ENCODE measurements at places on chromosomes 13 and 19.

GRCh38 chr13:80334597-80335260 is 6.2 kb downstream of the SPRY2 start:
- DNase-seq = no peak

DNA sequence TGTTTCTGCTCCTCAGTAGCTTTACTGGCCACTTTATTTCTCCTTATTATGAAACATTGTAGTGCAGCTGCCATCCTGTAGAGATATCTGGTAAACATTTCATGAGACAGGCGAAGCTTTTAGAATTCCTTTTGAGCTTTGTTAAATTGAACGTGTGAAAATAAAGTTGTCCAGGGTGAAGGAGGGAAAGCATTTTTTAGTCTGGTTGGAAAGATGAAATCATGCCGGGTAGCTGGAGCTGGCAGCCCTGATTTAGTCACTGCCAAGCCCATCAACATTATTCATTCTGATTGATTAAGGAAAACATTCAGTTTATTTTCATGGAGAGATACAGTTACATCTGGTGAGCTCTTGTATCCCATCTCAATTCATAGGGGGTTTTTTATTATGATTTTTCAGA is 326.2 kb upstream of the GPC6 start:
- no peak for DNase-seq

DNA sequence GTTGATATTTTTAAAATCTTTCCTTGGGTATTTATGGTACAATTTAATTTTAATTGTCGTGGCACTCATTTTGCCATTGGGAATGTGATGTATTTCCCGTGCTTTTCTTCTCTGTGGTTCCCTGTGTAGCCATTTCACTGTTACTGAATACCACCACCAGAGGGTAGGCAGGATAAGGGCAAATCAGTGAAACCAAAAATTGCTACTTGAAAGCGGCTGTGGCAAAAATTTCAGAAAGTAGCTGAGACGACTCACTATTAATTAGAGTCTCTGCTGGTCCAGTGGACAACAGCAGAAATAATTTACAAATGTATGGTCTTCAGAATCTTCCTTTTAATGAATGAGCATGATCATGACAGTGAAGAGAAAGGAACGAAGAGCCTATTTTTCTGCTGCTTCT is 34.4 kb upstream of the MIR17HG start:
- DNase-seq = no peak

DNA sequence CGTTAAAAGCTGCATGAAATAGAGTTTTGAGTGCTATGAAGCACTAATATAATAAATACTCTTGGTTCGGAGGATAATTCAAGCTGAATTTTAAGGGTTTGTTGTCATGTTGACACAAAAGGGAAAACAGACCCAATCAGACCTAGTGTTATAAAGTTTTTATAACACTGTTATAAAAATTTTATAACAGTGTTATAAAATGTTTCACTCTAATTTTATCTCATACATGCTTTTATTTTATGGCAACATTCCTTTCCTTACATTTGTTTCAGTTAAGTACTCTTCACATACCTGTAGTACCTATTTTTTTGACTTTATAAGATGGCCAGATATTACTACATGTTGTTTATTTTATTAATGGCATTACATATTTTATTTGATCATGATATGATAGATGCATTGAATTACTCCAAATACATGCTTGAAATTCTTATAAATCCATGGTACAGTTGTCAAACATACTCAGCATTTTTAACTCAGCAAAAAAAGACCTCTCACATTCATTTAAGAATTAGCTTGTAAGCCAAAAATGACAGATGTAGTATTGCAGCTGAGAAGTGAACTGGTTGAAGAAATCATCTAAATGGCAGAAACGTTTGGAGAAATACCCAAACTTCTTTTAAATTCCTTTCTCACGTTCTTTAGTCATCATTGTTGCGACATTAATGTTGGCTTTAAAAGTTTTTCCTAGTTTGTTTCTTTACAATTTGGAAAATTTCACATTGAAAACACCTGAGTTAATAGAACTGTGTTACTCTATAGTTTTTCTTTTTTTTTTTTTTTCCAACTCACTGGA is 104.5 kb downstream of the PIBF1 start:
- no peak for DNase-seq

GRCh38 chr19:37979547-37980082 is 72.6 kb downstream of the SIPA1L3 start:
- DNase-seq = no peak

- DNase-seq = no peak
Observed at GRCh38 chr19:30226464-30227011, 145.6 kb upstream of the ZNF536 start.

- no peak for DNase-seq
Observed at GRCh38 chr19:11038511-11038910, 50.8 kb upstream of the LDLR start.

All from H1 (cell line).